Stimulated activated CD8-positive, alpha-beta memory T cell treated with anti-CD3 and anti-CD28 coated beads, Interleukin-12 subunit alpha, Interleukin-12 subunit beta, amount 100 ng/mL, for 4 hours (primary cell): ENCODE measurements at places on chromosomes 12 and 14.
A peak's percentile ranks its signal among the peaks of the same experiment; 100 is the strongest.

- no peak for DNase-seq
Measured at GRCh38 chr14:94805680-94806288, 35.9 kb upstream of the GSC start.

GRCh38 chr12:90036637-90037036 lies 328.0 kb upstream of the ATP2B1 start:
- no peak for DNase-seq

DNA sequence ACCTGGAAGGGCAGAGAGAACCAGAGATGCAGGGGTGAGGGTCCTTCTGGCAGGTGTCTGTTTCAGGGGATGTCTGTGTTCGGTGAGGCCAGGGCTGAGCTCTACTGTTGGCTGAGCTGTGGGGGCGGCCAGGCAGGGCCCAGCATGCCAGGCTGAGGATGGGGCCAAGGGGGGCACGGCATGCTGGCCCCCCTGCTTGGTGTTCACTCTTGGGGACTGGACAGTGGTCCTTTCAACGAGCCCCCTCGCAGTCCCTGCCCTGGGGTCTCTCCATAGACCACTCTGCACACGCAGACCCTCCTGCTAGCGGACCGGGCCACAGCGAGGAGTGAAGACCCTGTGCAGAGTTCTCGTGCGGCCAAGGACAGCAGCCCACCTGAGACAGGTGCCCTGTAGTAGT lies 56.3 kb downstream of the KIF26A start:
- DNase-seq: no peak

DNA sequence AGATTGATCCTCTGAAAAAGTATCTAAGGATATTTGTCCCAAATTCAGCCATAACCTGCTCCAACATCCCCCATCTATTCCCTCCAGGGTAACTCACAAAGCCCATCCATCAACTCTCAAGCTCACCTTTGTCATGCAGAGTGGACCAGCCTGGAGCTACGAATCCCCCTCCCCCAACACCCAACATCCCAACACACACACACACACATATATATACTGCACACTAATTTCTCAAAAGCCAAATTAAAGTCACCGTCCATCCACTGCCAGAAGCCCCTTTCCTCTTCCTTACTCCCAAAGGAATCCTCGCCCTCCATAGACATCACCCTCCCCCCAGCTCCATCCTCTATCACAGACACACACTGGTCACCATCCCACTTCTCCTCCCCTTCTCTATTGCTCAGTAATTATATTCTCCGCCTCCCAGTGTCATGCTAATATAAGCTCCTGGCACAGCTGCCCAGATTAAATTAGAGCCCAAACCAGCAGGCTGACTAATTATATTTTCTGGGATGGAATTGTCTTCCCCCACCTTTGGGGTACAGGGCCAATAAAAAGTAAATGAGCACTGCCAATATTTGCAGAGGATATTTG lies 13.5 kb upstream of the TESPA1 start:
- no peak for DNase-seq

DNA sequence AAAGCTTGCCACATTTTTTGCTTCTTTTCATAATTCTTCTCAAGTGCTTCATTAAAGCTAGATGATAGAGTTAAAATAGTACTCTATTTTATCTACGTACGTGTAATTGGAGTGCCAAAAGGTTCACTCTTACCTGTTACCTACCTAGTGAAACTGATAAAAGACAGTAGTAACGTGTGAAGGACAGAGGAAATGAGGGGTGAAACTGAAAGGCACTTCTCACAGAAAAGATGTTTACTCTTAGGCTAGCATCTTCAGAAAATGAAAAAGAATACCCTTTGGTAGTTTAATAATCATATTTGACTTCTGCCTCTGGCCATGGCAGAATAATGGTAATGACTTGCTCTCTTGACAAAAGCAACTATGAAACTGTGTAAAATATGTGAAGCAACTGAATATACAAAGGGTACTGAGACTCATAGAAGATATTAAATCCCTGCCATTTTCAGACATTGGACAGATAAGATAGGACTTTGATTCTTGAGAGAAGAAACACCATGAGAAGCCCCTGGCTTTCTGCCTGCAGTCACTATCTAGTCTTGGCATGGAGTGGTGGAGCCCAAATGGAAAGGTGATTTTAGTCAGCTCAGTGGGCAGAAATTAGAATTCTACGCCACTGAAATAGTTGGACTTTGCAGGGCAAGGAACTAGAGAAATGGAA lies 6.3 kb upstream of the EVL start:
- no peak for DNase-seq

- no peak for DNase-seq
Measured at GRCh38 chr14:49194067-49194466, 392.1 kb downstream of the RPS29 start.

GRCh38 chr12:20620261-20620660 lies 74.9 kb upstream of the SLCO1C1 start:
- DNase-seq: no peak

- DNase-seq: no peak
Measured at GRCh38 chr12:45975506-45975905, 14.9 kb downstream of the SCAF11 start.

DNA sequence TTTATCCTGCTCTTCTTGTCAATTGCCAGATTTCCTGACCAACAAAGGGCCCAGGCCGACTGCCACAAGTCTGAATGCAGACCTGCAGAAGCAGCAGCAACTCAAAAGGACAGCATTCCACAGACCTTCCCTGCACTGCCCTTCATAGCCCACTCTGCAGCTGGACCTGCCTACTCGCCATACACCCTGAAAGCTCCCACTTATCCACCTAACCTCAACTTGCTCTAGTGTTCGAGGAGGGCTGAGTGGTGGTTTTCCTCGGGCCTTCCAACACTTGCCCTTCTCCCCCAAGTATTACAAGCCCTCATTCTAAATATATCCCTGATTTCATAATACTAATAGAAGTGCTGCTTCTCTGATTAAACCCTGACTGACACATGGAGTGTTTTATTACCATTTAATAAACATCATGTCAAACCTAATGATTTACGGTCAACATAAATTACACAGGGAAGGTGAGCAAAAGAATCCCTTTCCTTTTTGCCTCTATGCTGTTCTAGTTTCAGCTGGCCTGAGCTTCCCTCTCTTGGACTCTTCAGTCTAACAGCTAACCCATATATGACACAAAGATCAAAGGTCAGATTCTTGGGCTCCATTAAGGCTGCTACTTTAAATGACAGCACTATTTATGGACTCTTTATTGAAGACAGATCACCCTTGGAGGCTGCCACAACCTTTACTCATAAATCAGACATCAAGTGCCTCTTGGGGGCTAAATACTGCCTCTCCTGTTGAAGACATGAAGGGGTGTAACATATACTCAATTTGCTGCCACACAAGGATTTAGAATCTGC lies 1546.9 kb upstream of the TMEM132C start:
- no peak for DNase-seq

DNA sequence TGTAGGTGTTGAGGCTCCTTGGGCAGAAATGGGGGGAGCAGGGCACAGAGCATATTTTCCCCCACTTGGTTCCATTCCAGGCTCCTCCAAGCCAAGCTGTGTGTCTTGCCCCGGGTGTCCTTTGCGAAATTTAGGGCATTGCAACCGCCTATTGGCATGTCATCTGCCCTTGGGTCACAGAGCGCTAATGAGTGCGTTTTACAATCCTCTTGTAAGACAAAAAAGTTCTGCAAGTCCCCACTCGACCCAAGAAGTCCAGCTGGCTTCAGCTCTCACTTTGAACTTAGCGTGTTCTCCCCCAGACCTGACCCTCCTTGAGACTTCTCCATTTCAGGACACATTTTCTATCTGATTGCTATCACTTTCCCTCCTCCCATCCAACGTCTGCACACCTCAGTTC lies 6.1 kb upstream of the LRTM2 start:
- no peak for DNase-seq

GRCh38 chr12:131032082-131032750 lies 78.5 kb downstream of the ADGRD1 start:
- DNase-seq: no peak

DNA sequence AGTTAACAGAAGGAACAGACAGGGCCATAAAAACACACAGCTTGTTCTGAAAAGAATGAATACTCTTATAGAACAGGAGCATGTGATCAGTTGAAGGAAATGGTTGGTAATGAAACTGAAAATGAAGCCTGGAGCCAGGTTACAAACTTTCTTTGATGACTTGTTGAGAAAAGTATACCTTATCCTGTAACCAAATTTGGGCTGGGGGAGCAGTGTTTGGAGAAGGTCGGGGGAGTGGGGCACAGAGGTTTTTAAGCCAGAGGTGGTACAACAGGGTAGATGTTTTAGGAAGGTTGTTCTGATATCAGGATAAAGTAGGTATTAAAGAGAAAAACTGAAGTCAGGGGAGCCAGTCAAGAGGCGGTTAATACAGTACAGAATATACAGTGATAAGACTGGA lies 8.2 kb downstream of the GOLT1B start:
- no peak for DNase-seq

GRCh38 chr12:101455685-101456084 lies 19.5 kb upstream of the SPIC start:
- peak; percentile 3 for DNase-seq

GRCh38 chr12:12115514-12115913 lies 44.8 kb downstream of the BCL2L14 start:
- DNase-seq: no peak

DNA sequence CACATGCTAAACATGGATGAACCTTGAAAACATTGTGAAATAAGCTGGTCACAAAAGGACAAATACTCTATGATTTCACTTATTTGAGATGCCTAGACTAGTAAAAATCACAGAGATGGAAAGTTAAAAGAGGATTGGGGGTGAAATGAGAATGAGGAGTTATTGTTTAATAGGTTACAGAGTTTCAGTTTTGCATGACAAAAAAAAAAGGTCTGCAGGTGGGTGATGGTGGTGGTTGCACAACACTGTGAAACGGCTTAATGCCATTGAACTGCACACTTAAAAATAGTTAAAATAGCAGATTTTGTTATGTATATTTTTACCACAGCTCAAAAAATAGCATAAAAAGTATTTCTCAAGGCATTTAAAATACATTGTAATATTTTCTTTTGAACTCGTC lies 151.9 kb upstream of the NRXN3 start:
- DNase-seq: no peak

- no peak for DNase-seq
Measured at GRCh38 chr14:61130512-61131260, 149.6 kb downstream of the SLC38A6 start.

DNA sequence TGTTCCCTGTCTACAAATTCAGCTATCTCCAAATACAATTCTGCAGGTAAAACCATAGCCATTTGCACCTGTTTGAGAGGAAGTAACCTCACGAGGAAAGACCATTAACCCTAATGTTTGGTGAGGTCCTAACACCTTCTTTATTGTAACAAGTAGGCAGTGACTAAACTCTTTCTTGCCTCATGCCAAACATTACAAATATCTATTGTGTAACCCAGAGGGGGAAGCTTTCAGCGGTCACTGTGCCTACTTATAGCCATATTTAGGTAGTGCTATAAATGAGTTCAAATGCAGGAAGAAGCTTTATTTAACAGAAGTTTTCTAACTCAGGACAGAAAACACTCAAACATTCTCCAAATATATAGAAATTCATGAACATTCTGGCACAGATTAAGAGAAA lies 252.7 kb downstream of the LRFN5 start:
- DNase-seq: no peak

- DNase-seq: no peak
Measured at GRCh38 chr12:1616233-1617066, 12.6 kb upstream of the WNT5B start.

DNA sequence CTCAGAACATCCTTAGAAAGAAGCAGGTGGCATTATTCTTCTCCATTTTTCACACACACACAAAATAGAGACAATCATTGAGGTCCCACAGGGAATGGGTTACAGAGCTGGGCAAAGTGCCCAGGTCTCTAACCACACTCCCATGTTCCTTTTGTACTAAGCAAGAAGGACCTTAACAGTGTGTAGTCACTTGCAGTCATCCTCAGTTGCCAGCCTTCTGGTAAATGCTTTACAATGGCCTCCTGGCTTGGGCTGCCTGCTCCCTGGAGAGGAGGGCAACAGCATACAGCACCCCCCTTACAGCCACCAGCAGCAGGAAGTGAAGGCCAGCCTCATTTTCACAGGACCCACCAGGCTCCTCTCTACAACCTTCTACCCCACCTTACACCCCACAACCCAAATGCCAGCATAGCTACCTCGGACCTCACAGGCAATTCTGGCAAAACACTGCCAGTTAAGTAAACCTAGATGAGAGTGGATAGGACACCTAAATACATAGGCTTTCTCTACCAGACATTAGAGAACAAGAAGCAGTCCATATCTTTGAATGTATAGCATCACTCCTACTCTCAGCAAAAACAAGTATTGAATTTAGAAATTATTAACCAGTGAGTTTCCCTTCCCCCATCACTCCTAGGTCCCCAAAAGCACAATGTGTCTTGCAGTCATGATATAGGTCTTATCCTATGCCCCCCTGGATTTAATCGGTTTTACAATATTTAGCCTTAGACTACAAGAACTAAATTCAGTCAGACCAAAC lies 88.1 kb downstream of the PPP2R5E start:
- no peak for DNase-seq

GRCh38 chr12:123384318-123384993 lies 524 bp downstream of the KMT5A start:
- peak; percentile 13 for DNase-seq

DNA sequence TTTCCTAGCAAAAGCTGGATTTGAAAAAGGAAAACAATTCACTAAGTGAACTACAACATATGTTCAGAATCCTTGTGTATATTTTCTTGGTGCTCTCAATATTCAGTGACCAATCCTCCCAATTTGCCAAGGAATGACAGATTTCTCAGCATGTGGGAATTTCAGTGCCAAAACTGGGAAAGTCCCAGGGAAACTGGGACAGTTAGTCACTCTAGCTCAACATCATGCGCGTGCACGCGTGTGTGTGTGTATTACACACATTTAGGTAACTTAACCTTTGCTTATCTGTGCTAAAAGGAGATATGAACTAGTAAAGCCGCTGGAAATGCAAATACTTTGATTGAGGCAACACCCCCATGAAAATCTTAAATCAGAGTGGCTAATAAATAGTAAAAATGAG lies 26.1 kb upstream of the SLC6A13 start:
- DNase-seq: no peak

DNA sequence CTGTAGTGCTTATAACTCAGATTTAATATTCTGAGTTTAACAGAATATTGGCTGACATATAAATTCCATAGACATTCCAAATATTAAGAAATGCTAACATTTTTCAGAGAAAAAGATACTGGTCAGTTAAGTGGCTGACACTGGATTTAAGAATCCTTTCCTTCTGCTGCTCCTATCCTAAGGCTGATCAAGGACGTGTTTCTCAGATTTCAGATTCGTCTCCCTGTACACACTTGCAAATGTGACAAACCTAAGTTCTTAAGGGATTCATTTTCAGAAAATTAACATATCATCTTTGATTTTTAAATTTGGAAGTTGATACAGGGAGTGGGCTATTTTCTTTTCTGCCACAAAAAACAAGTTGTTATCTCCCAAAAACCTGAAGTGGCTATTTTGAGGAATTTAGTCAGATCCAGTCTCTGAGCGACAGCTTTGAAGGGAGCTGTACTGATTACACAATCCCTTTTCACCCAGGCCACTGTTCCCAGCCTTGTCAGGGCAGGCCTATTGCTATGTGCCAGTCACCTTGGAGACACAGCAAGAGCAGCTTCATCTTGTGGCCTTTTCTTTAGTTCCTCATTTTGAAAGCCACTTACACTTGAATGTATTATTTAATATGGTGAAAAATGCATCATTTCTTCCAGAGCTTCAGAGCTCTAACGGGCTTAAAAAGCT lies 370.6 kb downstream of the KCNH5 start:
- DNase-seq: no peak
